ENCODE measurements at places on chromosomes 2 and 18. TPM values are rescaled to one million over a fixed set of nuclear protein-coding genes. Genes with fewer than 3 reads are reported as not detected.

Gene MCEE
- total RNA-seq = 14.0 TPM

Gene TGOLN2
- 171 TPM for total RNA-seq

Gene MROH2A
- total RNA-seq = not detected

Gene MPP4
- total RNA-seq = not detected

Gene HOXD4
- not detected for total RNA-seq

Gene ZNF804A
- total RNA-seq = 0.13 TPM

Gene STPG4
- not detected for total RNA-seq

Gene SUCLG1
- 38.9 TPM for total RNA-seq

Gene HOXD12
- total RNA-seq = not detected

Gene POTEC
- 0.05 TPM for total RNA-seq

Gene MYL1
- not detected for total RNA-seq

Gene DSG1
- not detected for total RNA-seq

Gene MRO
- not detected for total RNA-seq

Gene ALLC
- not detected for total RNA-seq

Gene CENPA
- total RNA-seq = 0.30 TPM

Gene NEURL3
- total RNA-seq = not detected

Gene CCDC148
- not detected for total RNA-seq

Gene RFX8
- total RNA-seq = 0.75 TPM

Gene ARHGEF4
- 4.6 TPM for total RNA-seq

Gene STK36
- total RNA-seq = 22.8 TPM

Gene DSG4
- total RNA-seq = not detected

Gene DOK6
- not detected for total RNA-seq

Gene VWA3B
- total RNA-seq = not detected

Gene SLC11A1
- 0.88 TPM for total RNA-seq

All from T-cell (primary cell).